ENCODE measurements at places on chromosomes 7 and 10. TPM values are rescaled to one million over a fixed set of nuclear protein-coding genes. Genes with fewer than 3 reads are reported as not detected.

Gene CNPY1
- not detected for total RNA-seq

Gene SOSTDC1
- total RNA-seq: not detected

Gene PPP1R3A
- not detected for total RNA-seq

Gene GFRA1
- not detected for total RNA-seq

Gene ELMO1
- total RNA-seq: 106 TPM

Gene DOCK1
- total RNA-seq: 0.34 TPM

Gene SSC4D
- total RNA-seq: 0.50 TPM

Gene AKR1C1
- 0.71 TPM for total RNA-seq

Gene CUEDC2
- total RNA-seq: 58.5 TPM

Gene FEZF1
- total RNA-seq: not detected

Gene PALS2
- total RNA-seq: 22.6 TPM

Measured in activated T-helper 17 cell treated with anti-CD3 and anti-CD28 coated beads, Interleukin-2, amount 50 U/mL, for 72 hours (primary cell).